ENCODE measurements at places on chromosomes 16 and 17.

GRCh38 chr17:75237100-75238014 is 24.0 kb downstream of the GGA3 start:
- DNase-seq, result no peak

DNA sequence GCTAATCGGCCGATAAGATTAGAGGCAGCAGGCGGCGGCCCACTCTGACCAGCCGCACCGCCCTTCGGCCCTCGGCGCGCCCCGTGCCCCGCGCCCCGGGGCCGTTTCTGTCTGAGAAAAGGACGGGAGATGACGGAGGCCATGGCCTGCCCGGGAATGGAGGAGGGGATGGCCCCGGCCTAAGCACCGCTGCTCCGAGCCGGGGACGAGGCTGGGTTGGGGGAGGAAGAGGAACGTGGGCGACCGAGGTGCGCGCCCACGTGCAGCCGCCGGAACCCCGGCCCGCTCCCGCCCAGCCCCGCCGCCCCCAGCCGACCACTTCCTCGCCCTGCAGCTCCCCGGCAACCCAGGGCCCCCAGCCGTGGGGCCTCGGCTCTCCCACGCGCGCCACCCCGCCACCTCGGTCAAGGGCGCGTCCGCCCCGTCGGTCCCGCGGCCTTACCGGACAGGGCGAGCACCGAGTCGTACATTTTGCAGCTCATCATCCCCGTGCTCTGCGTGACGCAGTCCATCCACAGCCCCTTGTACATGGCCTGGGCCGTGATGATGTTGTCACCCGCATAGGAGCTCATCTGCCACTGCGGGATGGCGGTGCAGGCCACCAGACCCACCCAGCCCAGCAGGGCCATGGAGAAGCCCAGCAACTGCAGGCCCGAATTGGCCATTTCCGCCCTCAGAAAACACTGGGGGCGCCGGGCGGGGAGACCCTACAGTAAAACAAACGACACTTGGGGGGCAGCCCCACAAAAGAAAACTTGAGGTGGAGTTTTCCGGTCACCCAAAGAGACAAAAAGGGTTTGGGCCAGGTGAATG is 693 bp downstream of the CLDN7 start:
- no peak for DNase-seq

DNA sequence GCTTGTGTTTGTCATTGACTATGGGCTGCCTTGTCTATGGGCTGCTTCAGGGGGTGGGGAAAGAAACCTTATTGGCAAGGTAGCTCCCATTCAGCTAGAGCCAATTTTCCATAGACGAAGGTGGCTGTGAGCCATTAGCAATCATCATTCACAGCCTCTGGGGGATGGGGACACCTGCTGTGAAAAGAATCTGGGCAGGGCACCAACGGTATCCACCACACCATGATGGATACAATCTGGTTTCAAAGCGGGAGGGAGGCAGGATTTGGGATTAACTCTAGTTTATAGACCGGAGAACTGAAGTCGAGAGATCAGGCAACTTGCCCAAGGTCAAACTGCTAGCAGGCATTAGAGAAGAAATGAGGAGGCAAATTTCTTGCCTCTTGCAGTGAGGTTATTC is 182.3 kb downstream of the SHISA9 start:
- no peak for DNase-seq

GRCh38 chr16:61617219-61617783 is 418.9 kb downstream of the CDH8 start:
- no peak for DNase-seq

DNA sequence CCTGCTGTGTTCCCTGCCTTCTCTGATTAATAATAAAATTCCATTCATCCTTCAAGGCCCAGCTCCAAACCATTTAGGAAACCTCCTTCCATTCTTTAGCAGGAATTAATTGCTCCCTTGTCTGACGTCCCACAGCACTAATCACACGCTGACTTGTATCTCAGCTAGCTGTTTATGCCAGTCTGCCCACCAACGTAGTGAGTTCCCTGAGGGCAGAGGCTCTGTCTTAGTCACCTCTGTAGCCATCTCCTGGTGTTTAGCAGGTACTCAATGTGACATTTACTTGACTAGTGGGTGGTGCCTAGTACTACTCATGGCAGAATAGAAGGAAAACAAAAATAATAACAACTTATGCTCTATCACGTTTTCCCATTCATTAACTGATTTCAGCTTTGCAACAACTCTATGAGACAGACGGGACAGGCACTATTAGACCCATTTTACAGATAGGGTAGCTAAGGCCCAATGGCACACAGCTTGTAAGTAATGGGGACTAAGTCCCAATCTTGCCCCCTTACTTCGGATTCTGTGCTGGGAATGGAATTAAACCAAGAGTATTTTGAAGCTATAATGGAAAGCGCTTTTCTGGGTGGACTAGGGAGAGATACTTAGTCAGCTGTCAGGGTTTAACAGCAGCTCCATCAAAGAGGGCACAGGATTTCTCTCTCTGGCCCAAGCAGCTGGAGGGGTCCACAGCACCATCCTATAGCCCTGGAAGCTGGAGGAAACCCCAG is 931 bp upstream of the WIPF2 start:
- peak; percentile 16 for DNase-seq

DNA sequence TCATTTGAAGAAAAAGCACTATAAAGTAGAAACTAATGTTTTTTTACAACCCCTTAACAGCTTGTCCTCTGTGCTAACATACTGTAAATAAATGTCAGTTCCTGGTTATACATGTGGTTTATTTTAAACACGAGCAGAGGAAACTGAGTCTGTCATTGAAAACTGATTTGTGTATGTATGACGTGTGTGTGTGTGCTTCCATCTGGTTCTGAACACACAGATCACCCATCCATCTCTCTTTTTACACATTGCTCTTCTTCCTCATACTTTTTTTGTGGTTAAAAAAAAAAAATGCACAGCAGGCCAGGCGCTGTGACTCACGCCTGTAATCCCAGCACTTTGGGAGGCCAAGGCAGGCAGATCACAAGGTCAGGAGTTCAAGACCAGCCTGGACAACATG is 49.5 kb downstream of the ZNF423 start:
- no peak for DNase-seq

DNA sequence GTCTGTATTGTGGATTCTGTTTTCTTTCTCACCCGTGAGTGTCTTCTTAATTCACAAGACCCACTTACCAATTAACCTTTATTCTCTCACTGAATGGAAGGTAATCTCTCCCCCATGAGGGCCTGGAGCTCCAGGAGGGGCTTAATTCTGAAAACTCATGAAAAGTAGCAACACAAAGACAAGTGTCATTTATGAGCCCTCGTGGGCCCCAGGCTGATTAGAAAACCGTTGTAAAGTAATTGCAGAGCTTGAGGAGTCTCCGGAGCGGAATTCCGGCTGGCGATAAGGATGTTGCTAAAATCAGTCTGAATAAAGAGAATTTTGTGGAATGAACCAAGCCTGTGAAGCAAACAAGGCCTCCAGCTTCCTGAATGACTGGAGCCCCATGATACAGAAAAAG is 301.5 kb downstream of the HAPSTR1 start:
- no peak for DNase-seq

- no peak for DNase-seq
These were observed 29.4 kb upstream of the CACNG1 start for GRCh38 chr17:67015001-67015400.

DNA sequence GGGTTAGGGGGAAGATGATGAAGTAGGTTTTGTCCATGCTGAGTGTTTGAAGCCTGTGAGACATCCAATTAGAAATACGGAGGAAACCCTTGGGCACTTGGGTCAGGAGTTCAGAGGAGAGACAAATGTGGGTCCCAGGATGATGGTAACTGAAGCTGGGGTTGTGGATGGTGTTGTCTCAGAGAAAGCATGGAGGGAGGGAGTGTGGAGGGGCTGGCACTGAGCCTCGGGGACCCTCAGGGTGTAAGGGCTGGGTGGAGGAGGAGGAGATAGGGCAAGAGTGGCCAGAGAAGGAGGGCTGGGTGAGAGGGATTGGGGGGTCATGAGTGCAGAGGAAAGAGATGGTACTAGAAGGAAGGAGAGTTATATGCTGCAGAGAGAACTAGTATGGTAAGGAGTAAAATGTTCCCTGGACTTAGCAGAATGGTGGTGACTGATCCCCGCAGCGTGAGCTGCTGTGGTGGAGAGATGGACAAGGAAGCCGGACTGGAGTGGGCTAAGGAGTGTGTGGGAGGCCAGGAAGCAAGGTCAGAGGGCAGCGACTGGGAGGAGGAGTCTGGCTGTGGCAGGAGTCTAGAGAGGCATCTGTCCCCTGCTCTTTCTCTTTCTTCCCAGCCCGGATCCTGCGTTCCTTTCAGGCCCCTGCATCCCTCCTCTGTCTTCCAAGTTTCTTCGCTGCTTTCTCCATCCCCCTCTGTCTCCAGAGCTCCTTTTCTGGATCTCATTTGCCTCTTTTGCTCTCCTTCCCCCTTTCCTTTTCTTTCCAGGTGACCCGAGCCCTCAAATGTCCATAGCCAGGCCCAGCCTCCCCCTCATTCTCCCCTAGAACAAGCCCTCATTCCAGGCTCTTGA is 3.9 kb upstream of the COL1A1 start:
- no peak for DNase-seq

DNA sequence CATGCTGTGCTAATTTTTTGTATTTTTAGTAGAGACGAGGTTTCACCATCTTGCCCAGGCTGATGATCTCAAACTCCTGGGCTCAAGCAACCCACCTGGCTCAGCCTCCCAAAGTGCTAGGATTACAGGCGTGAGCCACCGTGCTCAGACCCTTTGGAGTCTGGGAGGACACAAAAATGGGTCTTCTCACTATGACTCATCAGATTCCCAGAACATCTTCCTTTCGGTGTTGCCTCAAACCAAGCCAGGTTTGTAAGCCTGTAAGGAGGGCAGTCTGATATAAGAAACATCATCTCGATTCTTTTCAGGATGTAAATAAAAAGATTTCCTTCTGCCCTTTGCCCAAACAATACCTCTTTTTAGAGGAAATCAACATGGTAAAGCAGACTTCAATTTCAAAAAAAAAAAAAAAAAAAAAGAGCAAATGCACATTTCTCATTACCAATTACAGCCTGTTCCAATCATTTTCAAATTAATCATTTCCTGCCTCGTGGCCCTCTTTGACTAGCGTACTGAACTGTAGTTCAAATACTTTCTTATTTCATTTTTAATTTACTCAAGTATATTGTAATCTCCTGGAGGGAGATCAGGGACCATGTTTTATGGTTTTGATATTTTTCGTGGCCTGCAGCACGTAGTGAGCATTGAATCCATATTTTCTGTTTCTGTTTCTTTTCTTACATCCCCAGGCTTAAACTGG is 409.6 kb downstream of the GRIN2A start:
- DNase-seq, result no peak

- DNase-seq, result no peak
These were observed 53.5 kb downstream of the PARN start for GRCh38 chr16:14576532-14576931.

GRCh38 chr17:35129154-35129972 is 7.9 kb downstream of the FNDC8 start:
- DNase-seq, result no peak

GRCh38 chr17:12352127-12352526 is 313.6 kb upstream of the MYOCD start:
- DNase-seq, result no peak

DNA sequence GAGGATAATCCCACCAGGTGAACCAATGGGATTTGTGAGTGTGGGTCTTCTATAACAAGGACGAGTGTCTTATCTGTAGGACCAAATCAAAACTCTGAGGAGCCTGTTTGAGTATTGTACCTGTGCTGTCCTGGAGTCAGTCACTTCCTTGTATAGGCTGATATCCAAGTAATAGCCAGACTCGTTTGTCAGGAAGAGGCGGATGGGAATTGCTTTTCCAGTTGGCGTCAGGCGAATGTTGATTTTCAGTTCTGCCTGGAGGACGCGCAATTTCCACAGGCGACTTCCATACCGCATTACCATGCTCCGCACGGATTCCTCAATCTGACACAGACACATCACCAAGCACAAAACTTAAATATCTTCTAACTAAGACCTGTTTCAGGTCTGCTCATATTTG is 187.6 kb upstream of the C17orf78 start:
- DNase-seq, result no peak

DNA sequence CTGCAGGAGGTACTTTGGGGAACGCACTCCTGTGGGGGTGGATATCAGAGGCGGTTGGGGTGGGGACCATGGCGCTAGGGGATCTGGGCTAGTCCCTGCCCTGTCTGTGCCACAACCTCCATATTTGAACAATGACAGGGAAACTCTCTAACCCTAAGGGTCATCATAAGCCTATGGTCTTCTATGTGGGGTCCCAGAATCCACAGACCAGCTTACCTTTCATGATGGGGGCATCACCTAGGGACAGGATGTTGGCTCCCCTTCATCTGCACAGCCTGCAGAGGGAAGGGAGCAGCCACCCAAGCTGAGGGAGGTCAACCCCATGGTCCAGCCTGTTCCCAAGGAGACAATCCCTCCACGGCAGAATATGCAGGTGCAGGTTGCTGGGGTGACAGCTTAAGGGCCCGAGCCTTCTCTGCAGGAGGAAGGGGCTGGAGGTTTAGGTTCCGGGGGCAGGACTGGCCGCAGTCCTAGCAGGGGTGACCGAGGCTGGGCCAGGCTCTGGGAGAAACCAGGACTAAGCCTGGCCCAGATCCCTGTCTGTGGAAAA is 1.7 kb downstream of the ORAI3 start:
- DNase-seq, result no peak

GRCh38 chr16:14486520-14487303 is 143.3 kb downstream of the PARN start:
- peak; percentile 84 for DNase-seq

- DNase-seq, result no peak
These were observed 280.4 kb downstream of the SLC39A11 start for GRCh38 chr17:72811976-72812687.

DNA sequence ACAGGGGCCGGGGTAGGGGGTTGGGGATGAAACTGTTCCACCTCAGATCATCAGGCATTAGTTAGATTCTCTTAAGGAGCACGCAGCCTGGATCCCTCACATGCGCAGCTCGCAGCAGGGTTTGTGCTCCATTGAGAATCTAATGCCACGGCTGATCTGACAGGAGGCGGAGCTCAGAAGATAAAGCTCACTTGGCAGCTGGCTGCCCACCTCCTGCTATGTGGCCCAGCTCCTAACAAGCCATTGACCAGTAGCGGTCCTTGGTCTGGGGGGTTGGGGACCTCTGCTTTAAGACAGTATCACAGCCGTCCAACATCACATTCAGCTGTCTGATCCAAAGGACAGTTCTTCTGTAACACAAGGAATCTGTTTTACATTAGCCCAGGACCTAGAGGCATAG is 62.5 kb downstream of the SLC39A11 start:
- DNase-seq, result no peak

- no peak for DNase-seq
These were observed 37.2 kb upstream of the C16orf82 start for GRCh38 chr16:27029525-27029924.

DNA sequence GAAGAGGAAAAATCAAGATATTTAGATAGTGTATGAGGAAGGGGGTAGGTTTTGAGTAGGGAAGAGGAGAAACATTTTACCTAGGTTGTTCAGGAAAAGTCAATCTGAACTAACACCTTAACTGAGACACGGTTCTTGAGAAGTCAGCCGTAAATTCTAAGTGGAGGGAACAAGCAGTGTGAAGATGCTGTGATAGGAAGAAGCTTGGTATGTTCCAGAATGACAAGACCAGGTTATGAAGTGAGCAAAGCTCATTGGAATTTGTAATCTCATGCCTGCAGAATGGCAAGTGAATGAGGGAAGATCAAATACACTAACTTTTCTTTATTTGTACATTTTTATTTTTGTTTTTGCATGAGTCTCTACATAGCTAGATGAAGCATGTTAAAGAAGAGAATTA is 307.6 kb downstream of the ZFHX3 start:
- peak; percentile 55 for DNase-seq
